Stimulated activated CD8-positive, alpha-beta memory T cell treated with anti-CD3 and anti-CD28 coated beads, Interleukin-12 subunit alpha, Interleukin-12 subunit beta, amount 100 ng/mL, for 4 hours (primary cell): ENCODE measurements at places on chromosomes 6 and 20.

GRCh38 chr6:169409742-169410312, 156.2 kb upstream of the THBS2 start:
- DNase-seq = no peak

DNA sequence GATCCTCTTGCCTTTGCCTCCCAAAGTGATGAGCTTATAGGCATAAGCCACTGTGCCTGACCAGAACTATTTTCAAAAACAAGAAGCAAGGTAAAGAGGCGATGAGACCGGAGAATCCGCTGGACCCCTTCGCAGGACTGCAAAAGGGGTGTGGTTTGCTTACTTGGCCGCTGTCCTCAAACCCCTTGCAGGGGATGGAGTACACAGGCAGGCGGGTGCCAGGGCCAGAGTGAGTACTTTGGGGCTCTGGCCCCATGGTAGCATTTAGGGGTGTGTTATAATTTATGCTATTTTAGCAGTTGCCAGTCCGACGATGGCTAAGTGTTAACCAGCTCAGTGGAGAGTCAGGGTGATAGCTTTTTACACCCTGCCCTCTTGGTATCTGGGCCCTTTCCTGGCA, 1454.9 kb downstream of the HACE1 start:
- DNase-seq = no peak

- DNase-seq = no peak
Measured at GRCh38 chr6:87705070-87705691, 3.1 kb upstream of the AKIRIN2 start.

DNA sequence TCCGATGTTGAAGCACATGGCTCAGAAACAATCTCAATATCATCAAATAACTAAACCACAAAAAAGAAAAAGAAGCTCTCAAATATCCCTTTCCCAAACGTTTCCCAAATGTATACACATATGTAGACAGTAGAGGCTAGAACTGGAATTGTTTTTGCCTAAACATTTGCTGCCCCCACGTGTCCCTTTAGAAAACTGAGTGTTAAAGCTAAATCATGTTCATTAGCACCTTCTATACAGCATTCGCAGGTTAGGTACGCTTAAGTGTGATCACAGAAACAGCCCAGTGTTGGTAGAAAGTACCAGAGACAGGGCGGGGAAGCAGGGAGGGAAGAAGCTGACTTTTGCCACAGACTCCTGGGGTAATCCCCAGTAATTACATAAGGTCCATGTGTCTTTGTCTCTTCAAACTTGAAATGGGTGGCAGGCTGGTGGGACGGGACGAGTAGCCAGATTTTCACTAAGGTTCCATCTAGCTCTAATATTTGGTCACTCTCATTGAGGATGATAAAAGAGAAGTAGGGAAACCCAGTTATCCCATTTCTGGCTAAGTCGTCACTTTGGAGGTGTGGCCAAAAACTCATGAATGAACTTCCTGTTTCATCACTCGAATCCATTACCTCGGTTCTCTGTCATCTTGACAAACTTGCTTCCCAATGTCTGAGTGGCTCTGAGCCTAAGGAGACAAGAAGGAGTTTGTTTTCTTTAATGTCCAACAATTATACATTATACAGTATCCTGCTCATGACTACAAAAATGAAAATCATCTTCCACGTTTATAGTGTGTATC, 15.0 kb upstream of the TFAP2A start:
- DNase-seq = no peak

- no peak for DNase-seq
Measured at GRCh38 chr6:17565399-17565798, 34.7 kb upstream of the FAM8A1 start.
